HT1080 (cell line): ENCODE measurements at places on chromosomes 1 and 21. TPM values are rescaled to one million over a fixed set of nuclear protein-coding genes. Genes with fewer than 3 reads are reported as not detected.

DNA sequence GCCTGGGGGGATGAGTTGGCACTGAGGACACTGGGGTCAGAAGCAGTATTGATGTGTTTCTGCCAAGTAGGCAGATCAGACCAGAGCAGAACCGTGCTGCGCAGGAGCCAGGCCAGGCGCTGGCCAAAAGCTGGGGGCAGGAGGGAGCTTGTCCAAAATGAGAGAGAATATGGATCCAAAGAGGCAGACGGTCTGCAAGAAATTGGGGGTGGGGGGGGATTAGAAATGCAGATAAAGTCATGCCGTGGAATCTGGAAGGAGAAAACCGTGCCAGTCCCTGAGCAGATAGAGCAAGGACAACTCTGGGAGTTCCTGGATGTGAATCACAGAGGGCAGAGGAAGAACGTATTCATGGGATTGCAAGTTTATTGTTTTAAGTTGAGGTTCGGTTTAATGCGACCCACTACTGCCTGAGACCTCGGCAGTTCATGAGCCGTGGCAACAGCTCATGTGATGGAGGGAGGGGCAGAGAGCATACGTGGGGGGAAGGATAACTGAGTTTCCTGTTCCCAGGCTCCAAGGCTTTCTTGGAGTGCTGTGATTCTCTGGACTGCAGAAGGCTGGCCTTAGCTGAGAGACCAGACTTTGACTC, 224.0 kb downstream of the FGGY start:
- DNase-seq = peak; percentile 68

GRCh38 chr1:207049974-207050391, 1.0 kb downstream of the YOD1 start:
- peak; percentile 36 for DNase-seq

- peak; percentile 28 for DNase-seq
Observed at GRCh38 chr1:218347336-218347722, 2.2 kb downstream of the TGFB2 start.

DNA sequence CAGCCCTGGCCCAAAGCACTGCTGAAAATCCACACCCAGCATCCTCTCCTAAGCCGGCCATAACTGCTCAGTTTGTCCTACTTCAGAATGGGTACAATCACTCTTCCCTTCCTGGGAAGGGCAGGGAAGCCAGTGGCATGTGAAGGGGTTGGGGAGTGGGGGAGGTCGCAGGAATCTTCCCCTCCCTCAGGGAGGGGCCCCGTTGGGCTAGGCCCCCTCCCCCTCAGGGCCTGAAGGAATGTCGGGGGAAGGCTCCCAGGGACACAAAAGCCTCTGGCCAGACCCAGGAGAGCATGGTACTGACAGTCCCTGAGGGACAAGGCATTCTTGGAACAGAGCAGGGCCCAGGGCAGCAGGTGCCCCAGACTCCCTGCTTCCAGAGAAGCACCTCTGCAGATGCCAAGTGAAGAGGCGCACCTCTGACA, 1.2 kb downstream of the ELOVL1 start:
- no peak for DNase-seq

DNA sequence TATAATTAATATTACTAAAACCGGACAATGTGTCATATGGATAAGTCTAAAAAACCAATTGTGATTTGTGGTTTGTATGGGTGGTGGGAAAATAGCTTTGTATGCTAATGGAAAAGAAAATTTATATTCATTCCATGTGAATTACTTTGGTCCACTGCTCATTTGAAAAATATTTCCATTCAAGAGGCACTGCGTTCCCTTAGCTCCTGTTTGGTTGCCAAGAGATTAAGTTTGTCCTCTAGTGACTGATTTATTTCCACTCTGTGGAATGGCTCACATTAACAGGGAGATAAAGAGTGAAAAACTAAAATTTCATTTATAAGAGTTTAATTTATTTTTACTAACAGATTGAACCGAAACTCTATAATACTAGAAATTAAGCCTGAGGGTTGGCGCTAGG, 744.1 kb upstream of the CHRM3 start:
- DNase-seq = no peak

DNA sequence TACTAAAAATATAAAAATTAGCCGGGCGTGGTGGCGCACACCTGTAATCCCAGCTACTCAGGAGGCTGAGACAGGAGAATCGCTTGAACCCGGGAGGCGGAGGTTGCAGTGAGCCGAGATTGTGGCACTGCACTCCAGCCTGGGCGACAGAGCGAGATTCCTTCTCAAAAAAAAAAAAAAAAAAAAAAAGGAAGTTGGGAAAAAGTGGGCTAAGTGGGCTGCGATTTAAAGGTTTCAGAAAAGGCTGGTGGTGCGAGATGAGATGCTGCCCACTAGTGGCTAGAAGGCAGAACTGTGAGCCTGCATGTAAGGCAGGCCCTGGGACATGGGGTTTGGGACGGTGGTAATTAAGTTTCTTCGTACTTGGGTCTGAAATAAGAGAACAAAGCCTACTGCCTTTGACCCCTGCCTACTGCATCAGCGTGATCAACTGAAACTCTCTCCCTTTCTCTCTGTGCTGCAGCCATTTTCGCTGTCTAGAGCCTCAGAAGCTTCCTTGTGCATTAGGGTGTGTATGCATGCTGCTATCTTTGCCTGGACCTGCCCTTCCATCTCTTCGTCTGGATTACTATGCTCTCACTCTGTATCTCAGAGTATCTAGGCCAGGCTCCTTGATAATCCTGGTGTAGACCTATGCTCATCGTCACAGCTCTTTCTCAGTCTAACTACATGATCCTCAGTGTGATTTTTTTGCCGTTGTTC, 12.4 kb downstream of the FMOD start:
- DNase-seq = peak; percentile 56

PEAR1 gene
- total RNA-seq = 4.1 and 5.2 TPM in 2 replicates

FCGR3A gene
- not detected in 2 replicates for total RNA-seq

SLC9C2 gene
- total RNA-seq = not detected in 2 replicates
